Stimulated activated CD4-positive, alpha-beta T cell treated with anti-CD3 and anti-CD28 coated beads, Interleukin-1b, Interleukin-23, amount 100 ng/mL, for 24 hours (primary cell): ENCODE measurements at places on chromosomes 7 and 10.

- no peak for DNase-seq
Observed at GRCh38 chr10:123507298-123507697, 158.9 kb upstream of the GPR26 start.

DNA sequence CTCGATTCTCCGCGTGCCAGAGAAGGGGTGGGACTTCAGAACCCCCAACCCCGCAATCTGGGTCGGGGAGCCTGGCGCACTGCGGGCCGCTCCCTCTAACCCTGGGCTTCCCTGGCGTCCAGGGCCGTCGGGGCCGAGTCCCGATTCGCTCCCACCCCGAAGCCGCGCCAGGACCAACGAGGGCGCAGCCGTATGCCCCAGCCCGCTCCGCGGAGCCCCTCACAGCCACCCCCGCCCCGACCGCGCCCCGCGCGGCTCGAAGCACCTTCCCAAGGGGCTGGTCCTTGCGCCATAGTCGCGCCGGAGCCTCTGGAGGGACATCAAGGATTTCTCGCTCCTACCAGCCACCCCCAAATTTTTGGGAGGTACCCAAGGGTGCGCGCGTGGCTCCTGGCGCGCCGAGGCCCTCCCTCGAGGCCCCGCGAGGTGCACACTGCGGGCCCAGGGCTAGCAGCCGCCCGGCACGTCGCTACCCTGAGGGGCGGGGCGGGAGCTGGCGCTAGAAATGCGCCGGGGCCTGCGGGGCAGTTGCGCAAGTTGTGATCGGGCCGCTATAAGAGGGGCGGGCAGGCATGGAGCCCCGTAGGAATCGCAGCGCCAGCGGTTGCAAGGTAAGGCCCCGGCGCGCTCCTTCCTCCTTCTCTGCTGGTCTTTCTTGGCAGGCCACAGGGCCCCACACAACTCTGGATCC, at the start of gene LEP:
TSS of gene LEP (plus strand) at position 583 of the 691 bp plus-strand sequence. CDS start 10,741 bp downstream, outside the sequence.
- DNase-seq = no peak

DNA sequence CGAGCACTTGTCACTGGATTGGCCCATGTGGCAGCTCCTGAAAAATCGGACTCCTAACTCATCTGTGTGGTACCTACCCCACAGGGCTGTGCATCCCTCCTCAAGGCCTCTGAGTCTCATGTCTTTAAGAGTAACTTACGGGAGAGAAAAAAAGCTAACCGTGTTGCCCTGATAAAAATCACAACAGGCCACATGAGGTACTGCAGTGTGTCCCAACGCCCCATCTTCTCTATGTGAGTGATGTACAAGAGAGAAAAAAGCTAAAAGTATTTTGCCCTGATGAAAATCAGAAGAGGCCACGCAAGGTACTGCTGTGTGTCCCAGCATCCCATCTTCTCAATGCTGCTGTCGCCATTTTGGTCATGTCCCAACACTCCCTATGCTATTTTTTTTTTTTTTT, 41.2 kb upstream of the ADRB1 start:
- DNase-seq = no peak

DNA sequence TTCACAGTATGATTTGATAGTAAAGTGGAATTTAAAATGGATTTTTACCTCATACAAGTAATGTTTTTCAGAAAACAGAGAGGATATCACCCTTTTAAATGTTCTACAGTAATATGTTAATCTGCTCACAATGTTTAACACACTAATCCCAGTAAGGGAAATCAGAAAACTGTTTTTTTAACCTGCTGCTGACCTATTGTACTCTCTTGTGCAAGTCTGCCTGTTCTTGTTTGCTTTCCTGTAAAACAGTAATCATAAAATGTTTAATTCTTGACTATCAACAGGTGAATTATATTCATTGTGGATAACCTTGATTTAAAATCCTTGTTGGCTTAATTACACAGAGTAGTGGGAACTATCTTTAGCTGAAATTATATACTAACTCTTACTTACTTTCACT, 126.4 kb downstream of the GNAT3 start:
- DNase-seq = no peak

- no peak for DNase-seq
Observed at GRCh38 chr7:67754651-67755050, 758.0 kb downstream of the TYW1 start.

DNA sequence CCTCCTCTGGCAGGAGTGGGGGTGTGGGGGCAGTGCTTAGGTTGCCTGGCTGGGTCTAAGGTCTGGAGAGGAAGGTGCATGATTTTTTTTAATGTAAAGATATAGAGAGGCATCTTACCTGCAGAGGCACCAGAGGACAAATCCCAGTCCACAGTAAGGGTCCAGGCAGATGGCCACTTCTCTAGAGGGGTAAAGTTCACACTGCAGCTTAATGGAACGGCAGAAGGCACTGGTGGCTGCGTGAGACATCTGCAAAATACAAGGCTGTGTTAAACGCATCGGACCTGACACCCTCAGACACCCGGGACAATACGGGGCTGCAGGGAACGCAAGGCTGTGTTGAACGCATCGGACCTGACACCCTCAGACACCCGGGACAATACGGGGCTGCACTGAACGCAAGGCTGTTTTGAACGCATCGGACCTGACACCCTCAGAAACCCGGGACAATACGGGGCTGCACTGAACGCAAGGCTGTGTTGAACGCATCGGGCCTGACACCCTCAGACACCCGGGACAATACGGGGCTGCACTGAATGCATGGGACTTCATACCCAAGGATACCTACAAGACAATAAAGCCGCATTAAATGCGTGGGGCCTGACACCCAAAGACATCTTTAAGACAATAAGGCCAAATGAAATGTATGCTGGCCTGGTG, 206.0 kb downstream of the ZMYND11 start:
- DNase-seq = no peak

DNA sequence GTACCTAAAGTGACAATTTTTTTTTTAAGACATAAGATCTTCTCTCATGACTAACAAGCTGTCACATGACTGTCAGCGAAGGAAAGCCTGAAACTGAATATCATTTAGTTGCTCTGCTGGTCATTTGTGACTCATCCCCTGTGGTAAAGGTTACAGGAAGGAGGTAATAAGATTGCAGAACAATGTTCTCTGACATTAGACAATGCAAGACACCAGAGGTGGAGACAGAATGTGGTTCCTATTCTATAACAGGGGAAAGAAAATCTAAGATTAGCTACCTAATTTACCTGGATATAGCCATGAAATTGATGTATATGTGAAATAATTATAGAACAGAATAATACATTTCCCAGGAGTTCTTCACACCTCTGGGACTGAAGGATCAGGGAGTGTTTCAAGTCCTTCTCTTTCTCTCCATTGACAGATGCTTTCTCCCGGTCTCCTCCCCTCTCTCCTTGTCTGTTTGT, 47.7 kb downstream of the LRGUK start:
- DNase-seq = no peak

DNA sequence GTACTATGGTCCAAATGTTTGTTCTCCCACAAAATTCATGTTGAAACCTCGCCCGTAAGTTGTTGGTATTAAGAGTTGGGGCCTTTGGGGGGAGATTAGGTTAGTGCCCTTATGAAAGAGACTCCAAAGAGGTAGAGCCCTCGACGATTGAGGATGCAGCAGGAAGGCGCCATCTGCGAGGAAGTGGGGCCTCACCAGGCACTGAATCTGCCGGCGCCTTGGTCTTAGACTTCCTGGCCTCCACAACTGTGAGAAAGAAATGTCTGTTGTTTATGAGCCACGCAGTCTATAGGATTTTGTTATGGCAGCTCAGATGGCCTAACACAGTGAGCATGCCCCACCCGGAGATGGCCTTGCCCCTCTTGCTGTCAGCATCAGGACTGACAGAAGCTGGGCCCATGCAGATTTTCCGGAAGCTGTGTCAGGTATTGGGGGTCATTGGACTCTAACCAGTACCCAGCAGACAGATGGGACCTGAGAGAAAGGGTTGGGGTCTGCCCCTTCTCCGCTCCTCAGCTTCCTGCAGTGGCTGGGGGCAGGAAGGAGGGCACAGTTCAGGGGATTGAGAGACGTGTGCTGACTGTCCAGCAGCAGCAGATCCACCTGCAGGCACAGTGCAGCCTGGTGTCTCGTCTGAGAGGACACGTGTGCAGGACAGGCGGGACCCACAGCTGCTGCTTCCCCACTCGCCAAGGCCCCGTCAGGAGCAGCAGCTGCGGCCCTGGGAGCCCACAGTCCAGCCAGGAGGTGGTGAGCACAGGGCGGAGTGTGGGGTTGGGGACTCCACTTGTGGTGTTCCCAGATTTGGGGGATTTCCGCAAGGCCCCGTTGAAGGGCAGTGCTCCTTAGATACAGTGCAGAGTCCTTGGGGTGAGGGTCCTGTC, 47.8 kb downstream of the MGMT start:
- DNase-seq = no peak

DNA sequence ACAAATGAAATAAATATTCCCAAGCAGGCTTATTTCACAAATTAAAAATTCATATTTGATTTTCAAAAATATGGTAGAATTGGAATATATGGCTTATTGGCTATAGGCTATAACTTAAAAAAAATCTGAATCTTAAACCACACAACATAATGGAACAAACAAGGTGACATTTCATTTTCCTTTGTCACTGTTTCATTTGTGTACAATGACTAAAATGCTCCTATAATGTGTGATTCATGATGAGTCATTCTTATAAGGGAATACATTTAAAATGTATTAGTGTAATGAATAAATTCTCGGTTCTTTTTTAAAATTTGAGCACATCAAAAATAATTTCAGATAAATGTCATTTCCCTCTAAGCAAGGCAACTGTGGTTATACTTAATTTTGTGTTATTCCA, 148.0 kb upstream of the ANK3 start:
- no peak for DNase-seq

- no peak for DNase-seq
Observed at GRCh38 chr7:138429577-138430250, 30.3 kb upstream of the TRIM24 start.

GRCh38 chr10:47261121-47261520, 38.9 kb upstream of the GDF10 start:
- DNase-seq = no peak

DNA sequence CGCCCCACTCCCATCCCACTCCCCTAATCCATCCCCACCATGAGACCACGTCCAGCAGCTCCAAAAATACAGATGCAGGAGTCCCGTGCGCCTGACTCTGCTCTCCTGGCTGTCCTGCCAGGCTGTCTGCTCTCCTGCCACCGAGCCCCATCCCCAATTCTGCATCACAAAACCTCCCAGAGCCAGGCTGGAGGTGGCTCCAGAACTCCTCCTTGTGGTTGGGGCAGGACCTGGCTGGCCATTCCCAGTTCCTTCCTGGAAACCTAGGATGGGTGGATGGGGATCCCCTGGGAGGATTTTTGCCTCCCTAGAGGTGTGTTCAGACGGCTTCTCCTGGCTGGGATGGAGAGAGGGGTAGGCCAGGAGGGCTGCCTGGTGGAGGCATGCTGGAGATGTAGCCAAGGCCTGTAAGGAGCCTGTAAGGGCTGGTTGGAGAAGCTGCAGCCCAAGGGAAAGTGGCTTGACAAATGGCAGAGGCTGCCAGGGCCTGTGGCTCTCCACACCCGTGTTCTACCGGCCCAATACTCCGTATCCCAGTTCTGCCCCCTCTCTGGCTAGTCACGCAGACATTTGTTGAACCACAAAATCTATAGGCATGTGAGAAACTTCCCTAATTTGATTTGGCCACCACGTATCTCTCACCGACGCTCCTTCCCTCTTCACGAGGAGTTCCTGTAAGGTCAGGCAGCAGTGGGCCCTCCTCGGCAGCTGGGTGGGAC, 99.3 kb downstream of the ARHGAP22 start:
- no peak for DNase-seq

DNA sequence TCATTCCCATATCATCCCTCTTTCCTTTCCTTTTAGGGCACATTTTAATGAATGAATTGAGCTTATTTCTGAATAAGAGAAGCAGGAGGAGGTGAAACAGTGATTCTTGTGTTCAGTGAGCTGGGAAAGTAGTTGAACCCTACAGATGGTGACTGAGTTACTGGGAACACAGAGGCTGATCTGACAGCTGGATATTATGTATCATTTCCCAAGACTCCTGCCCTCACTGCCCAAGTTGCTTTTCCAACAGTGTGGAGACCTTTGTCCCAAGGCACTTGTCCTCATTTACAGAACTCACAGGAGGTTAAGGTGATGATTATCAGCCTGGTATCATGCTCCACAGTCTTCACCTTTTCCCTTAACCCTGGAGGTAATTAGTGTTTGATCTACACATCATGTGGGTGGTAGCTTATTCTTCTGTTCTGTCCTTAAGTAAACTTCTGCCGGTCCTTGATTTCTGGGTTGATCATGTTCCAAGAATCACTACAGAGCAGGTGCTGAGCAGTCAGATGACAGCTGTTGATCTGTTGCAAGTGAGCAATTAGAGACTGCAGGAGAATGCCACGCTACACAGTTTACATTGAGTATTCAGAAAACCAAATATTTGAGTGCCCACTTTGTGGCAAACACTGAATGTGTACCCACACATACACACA, 2.6 kb downstream of the PRLHR start:
- no peak for DNase-seq

GRCh38 chr10:76106611-76107010, 675.2 kb downstream of the LRMDA start:
- no peak for DNase-seq

DNA sequence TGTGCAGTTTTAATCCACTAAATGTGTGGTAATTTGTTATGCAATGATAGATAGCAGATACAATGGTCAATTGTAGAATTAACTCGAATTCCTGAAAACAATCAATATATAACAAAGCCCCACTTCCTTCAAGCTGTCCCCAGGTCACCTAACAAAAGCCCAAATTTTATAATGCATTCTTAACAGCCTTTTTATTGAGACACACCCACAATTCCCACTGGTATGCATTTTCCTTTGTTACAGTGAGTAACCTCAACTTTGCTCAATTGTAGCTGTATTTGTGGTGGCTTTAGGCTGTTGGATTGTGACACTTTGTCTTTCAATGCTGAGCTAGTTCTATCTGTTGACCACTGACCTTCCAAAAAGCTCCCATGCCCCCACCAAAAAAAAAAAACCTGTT, 279.8 kb upstream of the CACNA2D1 start:
- DNase-seq = no peak

DNA sequence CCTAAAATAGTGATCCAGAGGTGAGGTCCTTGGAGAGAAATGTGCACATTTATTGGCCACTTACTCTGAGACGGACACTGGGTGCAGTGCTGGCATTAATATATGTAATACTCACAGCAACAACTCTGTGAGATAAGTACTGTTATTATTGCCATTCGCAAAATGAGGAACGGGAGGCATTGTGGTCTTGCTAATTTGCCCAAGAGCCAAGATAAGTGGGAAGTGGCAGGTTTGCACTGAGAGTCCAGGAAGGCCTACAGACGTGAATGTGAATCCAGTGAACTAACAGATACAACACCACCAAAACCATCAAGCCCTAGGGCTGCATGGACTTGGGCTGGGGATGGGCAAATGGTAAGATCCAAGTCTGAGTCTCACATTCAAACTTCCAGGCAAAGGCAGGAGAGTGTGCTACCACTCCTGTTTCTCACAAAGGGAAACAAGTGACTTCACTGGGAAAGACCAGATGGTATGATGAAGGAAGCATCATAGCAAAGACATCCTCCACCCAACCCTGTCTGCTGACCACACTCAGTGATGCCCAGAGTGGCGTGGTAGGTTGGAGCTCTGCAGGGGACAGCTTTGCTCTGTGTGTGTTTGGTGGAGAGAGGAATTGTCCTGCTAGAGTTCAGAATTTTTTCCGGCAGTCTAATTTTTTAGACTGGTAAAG, 19.2 kb downstream of the TMEM273 start:
- no peak for DNase-seq

GRCh38 chr7:157908006-157908782, 571.4 kb downstream of the DNAJB6 start:
- DNase-seq = no peak
